GM12865 (cell line): ENCODE measurements at places on chromosomes 7 and 10.

DNA sequence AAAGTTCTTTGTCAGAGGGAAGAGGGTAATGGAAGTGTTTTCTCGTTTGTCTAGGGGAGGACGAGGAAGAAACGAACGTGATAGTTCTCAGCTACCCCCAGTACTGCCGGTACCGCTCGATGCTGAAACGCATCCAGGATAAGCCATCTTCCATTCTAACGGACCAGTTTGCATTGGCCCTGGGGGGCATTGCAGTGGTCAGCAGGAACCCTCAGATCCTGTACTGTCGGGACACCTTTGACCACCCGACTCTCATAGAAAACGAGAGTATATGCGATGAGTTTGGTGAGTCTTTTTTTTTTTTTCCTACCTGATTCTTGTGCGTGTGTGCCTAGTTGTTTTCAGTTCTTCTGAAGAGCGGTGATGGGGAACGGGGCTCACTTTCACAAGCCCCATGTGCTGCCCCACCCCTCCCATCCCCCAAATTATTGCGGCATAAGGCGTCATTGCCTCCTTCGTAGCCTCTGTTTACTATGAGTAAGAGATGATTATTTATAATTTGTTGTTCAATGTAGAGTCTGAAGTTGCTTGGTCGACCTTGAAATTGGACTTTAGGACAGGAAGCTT is 98.6 kb downstream of the ARID5B start:
- peak; percentile 98 for DNase-seq

- no peak for DNase-seq
Observed at GRCh38 chr7:72345208-72345727, 66.9 kb downstream of the CALN1 start.

GRCh38 chr7:121832347-121832746 is 40.6 kb upstream of the PTPRZ1 start:
- no peak for DNase-seq

DNA sequence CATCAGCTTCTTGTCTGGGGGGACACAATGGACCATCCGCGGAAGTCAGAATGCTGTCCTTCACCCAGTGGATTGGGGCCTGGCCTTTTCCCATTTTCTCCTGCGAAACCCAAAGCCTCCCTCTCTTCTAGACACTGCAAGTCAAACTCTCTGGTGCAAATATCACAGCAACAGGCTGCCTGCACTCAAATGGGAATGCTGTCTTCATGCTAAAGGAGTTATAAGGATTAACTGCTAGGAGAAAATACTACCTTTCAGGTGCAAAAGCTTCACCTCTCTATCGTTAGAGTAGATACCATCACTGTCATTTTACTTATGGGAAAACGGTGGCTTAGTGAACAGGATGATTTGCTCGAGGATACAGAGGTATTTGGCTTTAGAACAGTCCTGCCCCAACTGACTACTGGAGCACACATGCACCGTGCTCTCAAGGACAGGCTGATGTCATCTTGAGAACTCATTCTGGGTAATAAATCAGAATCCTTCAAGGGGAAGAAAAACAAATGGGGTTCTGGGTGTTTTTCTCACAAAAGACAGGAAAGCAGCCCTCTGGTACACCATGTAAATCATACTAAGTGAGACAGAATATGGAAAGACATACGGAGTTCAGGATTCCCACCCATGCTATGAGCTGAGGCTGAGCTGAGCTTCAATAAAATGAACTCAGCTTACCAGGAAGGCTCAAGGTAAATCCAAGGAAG is 100.9 kb downstream of the SAMD9 start:
- no peak for DNase-seq

- peak; percentile 33 for DNase-seq
Observed at GRCh38 chr7:139842401-139843210, 13.5 kb downstream of the TBXAS1 start.

GRCh38 chr10:123622381-123622780 is 43.8 kb upstream of the GPR26 start:
- DNase-seq = no peak

GRCh38 chr7:77265666-77266065 is 66.0 kb upstream of the FGL2 start:
- peak; percentile 5 for DNase-seq

- DNase-seq = no peak
Observed at GRCh38 chr7:32102432-32102873, 32.2 kb upstream of the PDE1C start.

GRCh38 chr7:18151422-18151821 is 123.8 kb upstream of the PRPS1L1 start:
- no peak for DNase-seq

DNA sequence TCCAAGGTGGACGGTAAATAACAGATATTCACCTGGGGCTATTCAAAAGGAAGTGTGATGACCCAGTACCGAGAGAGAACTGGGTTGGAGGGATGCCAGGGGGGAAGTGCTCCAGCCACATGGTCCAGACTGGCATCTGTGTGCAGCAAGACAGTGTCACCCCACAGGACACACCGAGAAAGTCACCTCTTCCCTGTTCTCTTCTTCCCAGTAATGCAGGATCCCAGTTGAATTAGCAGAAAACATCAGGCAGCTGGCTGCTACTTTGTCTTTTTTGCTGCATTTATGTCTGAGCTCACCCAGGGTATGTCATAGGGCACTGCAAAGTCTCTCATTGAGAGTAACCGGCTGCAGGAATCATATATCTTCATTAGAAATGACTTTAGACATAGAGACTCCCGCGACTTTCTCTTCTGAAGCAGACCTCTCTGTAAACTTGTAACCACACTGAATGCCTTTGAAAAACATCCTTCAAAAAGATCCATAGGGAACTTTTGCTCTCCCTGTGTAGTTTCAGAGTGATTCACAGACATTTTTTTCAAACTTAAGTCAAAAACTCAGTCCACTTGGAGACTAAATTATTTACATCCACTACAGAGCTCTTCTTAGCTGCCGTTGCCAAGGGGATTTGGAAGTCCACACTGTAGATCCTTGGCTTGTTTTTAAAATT is 609.0 kb upstream of the DPP6 start:
- DNase-seq = no peak

DNA sequence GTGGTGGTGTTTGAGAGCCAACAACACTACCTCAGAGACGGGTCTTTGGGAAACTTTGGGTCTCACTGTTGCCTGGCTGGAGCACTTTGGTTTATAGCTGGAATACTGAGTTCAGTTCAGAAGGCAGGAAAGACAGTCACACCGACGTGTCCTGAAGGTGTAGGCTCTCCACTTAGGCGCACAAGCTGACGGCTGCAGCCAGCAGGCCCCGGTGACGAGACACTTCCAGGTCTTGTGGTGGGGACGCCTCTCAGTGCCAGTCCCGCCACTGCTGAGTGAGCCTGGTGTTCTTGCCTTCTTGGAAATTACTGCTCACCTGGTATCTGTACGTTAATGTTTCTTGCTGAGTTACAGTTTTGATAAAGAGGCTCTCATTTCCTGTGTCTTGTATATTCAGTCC is 74.0 kb downstream of the WDR37 start:
- DNase-seq = no peak

DNA sequence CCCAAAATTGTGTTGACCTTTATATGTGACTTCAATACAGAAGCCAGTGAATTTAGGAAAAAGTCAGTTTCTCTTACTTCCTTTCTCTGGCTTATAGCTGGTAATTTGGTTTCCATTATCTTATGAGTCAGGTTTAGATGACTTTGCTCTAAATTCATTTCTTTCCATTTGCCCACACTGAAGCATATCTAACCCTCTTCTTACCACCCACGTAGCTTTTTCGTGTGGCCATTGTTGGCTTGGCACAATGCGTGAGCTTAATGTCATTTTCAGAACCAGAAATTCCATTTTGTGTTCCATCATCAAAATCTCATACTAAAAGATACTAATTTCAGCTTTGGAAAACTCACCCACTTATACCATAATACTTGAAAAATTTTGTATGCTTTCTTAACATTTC is 271.2 kb downstream of the INHBA start:
- DNase-seq = no peak

DNA sequence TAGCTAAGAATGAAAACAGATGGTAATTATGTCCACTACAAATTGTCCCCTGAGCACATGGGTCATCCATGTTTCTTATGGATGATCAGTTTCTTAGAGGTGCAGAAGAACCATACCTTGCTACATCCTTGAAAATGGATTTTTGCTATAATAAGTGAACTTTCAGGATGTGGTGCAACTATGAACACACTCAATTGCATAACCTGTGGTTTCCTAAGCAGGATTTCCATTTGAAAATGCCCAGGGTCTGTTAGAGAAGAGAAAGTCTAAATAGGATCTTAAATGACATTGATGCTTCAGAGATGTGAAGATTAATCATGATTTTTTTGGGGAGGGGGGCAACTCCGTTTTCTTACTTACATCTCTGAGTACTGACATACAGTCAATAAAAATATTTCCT is 39.6 kb upstream of the CACNB2 start:
- DNase-seq = no peak

DNA sequence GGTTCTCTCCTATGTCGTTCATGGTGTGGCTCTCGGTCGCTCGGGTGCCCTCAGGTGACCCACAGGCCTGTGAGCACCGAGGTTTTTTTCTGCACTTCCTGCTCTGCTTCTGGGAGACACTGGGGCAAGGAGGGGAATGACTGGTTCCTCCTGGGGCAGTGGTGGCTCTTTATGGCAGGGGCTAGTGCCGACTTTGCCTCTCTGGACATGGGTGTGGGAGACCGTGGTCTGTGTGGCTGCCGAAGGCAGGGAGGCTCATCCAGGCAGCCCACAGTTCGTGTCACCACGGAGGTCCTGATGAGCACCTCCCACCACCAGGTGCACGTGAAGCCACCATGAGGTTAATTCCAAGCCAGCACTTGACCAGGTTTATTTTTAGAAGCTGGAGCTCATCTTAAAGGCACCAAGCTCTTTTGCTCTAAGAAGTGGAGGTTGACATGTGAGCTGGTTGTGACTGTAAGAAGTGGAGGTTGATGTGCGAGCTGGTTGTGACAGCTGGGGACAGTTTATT is 24.7 kb upstream of the DPYSL4 start:
- no peak for DNase-seq

DNA sequence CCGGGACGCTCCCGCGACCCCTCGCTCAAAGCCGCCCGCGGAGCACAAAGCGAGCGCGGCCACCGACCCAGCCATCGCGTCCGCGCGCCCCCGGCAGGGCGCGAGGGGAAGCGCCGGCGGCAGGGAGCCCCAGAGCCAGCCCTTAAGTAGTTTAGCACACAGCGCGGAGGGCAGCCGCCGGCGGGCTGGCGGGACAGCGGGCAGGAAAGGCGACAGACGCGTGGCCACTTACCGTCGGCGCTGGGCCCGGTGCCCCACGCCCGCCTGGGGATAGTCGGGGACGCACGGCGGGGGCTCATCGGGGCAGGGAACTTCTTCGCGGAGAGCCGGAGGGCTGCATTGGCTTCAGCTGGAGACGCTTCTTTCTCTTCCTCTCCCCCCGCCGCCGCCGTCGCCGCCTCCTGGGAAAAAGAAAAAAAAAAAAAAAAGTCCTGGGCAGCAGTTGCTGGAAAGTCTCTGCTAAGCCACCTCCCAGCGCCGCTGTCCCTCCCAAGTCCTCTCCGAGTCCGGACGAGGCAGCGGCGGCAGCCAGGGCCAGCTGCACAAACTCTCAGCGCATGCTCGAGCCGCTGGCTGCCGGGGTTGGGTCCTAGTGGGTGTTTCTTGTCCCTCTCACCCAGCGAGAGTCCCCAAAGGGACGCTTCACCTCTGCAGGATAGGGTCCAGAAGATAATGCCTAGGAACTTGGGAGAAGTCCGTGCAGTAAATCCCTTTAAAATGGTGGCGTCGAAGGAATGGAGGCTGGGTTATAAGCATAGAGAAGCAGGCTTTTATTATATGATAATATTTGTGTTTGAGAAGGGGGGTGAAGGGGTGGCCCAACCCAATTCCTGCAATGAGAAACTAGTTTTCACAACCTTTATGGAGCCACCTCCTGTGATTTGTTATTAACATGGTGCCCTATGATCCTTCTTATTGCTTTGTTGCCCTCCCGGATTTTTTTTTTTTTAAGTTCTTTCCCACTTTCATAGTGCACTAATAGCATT is at the start of gene TSPAN12:
TSPAN12 (minus strand) TSS at position 557 of the 986 bp plus-strand sequence. CDS start 1,381 bp downstream, outside the sequence.
- DNase-seq = peak; percentile 89

DNA sequence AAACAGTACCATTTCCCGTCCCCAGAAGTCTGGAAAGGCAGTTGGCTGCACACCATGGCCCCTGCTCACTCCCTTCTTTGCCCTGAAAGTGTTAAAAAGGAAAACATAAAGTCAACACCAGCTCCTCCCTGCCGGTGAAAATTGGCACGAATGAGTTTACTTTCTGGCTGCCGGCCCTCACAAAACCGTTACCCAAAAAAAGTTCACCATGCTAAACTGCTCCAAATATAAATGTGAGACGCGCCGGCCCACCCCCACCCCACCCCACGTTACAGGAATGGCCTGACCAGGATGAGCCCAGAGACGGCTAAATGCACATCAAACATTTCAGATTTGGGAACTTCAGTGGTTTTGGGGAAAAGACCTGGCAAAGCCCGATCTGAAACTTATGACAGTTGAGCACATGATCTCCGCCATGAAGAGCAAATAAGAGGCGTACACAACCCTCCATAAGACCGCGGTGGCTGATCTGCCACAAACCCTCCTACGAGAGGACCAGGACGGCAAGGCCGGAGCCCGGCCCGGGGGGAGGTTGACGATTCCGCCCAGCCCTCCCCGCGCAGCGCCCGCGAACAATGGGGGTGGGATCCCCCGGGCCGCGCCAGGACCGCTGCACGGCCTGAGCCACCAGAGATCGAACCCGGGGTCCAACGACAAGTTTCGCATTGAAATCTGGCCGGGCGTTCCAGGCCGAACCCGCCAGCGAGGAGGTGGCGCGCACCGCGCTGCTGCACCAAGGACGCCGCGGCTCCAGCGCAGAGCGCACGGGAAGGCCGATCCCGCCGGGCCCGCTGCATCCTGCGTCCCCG is 952 bp downstream of the DIP2C start:
- no peak for DNase-seq

DNA sequence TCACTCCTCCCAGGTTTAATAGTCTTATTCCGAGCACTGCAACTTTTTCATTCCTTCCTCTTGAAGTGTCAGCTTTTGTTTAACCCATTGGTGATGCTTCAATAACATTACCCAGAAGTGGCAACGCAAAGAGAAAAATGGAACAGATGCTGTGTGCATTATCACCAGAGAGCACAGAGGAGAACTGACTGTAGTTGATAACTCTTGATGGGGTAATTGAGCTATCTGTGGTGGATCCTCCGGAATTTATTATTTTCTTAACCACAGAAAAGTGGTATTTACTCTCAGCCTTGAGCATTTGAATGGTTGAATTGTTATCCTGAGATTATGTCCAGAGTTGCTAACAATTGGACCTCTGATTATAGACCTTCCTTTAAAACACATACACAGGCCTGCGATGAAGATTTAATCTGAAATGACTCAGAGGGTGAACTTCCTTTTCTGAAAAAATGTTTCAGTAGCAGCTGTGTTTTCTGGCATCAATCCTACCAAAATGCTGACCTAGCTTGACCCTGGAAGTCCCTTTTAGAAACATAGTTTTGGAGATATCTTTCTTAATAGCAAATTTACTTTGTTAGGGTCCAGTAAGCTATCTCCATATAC is 1584.4 kb upstream of the LRRTM3 start:
- DNase-seq = no peak

- DNase-seq = no peak
Observed at GRCh38 chr7:153030976-153031375, 271.4 kb downstream of the ACTR3B start.

- no peak for DNase-seq
Observed at GRCh38 chr7:94687810-94688209, 31.9 kb upstream of the SGCE start.
